Activated T-helper 2 cell treated with anti-CD3 and anti-CD28 coated beads, Interferon-gamma antibody, Interleukin-2, Interleukin-4, amounts not matched to agents 10 μg/mL and 5 μg/mL and 100 μg/mL, durations not matched to agents 14 hours and 24 hours and 36 hours (primary cell): ENCODE measurements at places on chromosomes 16 and 17.
A peak's percentile ranks its signal among the peaks of the same experiment; 100 is the strongest.

GRCh38 chr16:86244936-86245335 lies 265.4 kb upstream of the FOXF1 start:
- H3K4me3 ChIP-seq = no peak overlapping the region
- H3K27ac ChIP-seq = no peak overlapping the region
- DNase-seq = no peak
- no peaks in the 10 kb centered on the region for H3K36me3 ChIP-seq
- H3K4me1 ChIP-seq = no peaks in the 10 kb centered on the region

GRCh38 chr17:62194401-62194800 lies 129.3 kb upstream of the MED13 start:
- no peak overlapping the region for H3K4me3 ChIP-seq
- no peaks in the 10 kb centered on the region for H3K36me3 ChIP-seq
- no peak overlapping the region for H3K27ac ChIP-seq

DNA sequence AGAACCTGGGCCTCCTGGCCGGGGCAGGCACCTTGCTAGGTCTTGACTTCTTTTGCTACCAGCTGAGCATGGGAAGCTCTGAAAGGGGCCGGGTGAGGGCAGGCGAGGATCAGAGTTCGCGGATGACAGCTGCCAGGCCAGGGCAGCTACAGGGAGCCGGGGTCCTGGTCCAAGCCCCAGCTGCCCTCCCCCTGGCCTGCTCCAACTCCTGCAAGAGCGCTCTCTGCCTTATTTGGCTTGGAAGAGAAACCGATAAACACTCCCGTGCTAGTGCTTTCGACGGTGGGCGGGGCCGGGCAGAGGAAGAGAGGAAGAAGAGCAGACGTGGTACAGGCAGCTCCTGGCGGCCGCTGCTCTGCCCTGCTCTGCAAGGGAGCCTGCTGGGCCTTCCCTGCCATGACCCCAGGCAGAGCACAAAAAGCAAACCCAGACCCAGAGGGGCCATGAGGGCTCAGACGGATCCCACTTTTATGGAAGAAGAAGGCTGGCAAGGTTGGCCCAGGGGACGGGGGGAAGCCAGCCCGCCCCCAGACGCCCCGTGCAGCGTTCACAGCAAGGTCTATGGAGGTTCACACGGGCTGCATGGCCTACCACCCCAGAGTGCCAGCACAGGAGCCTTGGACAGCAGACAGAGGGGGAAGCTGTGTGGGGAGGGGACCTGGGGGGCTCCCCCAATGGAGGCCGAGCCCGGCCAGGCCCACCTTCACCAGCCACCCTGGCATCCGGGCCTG lies 25.6 kb downstream of the PIEZO1 start:
- no peak overlapping the region for H3K4me3 ChIP-seq
- H3K4me1 ChIP-seq = peaks cover 8% of the 10 kb centered on the region
- peak overlapping the region; percentile 38 for H3K27ac ChIP-seq
- DNase-seq = no peak
- H3K36me3 ChIP-seq = peaks cover 7% of the 10 kb centered on the region
- H3K27me3 ChIP-seq = no peaks in the 10 kb centered on the region

DNA sequence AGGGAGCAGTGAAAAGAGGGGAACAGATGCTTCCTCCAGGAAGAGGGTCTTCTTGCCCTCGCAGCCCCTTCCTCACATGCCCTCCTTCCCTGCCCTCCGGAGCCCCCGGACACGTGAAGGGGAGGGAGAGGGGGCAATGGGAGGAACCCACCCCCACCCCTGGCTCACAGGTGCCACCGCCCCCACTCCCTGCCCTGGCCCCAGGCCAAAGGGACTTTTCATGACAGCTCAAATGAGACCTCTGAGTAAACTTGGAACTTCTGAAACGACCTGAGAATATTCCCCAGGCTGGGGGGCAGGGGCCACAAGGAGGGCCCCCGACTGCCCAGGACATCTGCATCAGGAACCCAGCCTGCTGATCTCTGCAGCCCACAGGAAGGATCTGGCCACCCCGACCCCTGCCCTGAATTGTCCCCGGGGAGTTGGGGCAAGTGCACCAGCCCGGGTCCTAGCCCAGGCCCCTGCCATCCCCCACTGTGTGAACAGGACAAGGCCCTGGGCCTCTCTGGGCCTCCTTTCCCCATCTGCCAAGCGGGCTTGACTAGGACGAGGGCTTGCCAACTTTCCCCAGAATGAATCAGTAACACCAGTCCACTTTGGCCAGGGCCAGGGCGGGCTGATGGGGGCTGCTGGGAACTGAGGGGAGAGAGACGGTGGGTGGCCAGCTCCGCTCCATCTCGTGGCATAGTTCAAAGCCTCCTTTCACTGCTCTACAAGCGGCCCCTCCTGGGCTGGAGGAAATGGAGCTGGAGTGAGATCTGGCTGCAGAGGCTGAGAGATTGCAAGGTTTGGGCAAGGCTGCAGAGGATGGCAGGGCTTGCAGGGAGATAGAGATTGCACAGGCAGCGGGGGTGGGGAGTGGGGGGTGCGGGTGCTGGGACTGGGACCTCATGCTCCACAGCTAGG lies 3.8 kb downstream of the IL21R start:
- H3K36me3 ChIP-seq = peaks cover 80% of the 10 kb centered on the region
- H3K4me3 ChIP-seq = peak overlapping the region; percentile 99
- H3K27ac ChIP-seq = peak overlapping the region; percentile 96
- no peaks in the 10 kb centered on the region for H3K27me3 ChIP-seq
- no peak for DNase-seq
